ENCODE measurements at places on chromosomes 1 and 21.

DNA sequence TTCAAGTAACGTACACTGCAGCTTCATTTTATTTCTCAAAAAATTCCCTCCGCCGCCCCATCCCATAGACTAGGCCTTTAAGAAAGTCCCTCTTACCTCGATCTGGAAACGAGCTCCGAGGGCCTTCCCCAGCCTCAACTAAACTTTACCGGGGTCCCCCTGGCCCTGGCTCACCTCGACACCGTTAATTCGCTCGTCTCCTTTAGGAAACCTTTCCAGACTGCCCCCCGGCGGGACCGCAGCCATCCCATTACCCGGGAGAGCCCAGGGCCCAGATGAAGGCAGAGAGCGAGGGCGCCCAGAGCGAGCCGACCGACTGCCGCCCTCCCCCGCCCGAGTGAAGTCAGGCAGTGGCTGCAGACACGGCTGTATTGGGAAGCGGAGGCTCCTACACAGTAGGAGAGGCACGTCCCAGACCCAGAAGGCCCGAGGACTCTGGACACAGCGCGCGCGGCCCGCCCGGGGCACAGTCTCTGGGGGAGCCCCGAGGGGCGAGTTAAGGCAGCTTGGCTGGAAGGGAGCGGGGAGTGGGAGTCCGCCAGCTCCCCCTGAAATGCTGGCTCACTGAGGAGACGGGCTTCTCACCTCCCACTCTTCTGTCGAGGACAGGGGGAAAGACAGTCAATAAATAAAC, 14.6 kb downstream of the SEMA6C start:
- DNase-seq: no peak
- no peaks in the 10 kb centered on the region for H3K27me3 ChIP-seq
- peak overlapping the region; percentile 60 for H3K27ac ChIP-seq
- H3K4me3 ChIP-seq: peak overlapping the region; percentile 56
- H3K4me1 ChIP-seq: peaks cover 6% of the 10 kb centered on the region

DNA sequence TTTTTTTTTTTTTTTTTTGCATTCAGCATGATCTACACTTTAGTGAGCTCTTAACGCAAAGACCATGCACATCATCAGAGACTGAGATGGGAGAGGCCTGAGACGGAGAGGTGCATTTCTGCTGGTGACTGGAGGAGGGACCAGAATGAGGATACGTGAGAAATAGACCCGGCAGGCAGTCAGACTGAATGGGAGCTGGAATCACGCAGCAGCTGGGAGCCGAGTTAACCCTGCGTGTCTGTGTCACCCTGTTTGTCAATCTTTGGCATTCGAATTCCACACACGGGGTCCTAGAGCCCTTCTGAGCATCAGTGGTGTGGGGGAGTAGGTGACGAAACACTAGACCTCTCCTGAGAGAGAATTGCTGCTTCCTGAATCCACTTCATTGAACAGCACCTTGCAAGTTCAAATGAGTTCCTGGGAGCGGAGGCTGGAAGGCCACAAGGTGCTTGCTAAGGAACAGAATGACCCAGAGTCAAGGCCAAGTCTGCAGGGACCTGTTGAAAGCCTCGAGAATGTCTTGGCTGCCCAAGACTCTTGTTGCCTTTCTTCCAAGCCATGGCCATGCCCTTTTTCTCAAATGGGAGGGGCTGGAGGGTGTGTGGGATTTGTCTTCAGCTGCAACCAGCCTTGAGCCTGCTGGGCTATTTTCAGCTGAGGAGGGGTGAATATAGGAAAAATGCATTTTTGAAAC, 123.3 kb downstream of the CNIH3 start:
- peaks cover 10% of the 10 kb centered on the region for H3K27me3 ChIP-seq
- no peak for DNase-seq
- H3K4me3 ChIP-seq: no peak overlapping the region
- no peak overlapping the region for H3K27ac ChIP-seq

DNA sequence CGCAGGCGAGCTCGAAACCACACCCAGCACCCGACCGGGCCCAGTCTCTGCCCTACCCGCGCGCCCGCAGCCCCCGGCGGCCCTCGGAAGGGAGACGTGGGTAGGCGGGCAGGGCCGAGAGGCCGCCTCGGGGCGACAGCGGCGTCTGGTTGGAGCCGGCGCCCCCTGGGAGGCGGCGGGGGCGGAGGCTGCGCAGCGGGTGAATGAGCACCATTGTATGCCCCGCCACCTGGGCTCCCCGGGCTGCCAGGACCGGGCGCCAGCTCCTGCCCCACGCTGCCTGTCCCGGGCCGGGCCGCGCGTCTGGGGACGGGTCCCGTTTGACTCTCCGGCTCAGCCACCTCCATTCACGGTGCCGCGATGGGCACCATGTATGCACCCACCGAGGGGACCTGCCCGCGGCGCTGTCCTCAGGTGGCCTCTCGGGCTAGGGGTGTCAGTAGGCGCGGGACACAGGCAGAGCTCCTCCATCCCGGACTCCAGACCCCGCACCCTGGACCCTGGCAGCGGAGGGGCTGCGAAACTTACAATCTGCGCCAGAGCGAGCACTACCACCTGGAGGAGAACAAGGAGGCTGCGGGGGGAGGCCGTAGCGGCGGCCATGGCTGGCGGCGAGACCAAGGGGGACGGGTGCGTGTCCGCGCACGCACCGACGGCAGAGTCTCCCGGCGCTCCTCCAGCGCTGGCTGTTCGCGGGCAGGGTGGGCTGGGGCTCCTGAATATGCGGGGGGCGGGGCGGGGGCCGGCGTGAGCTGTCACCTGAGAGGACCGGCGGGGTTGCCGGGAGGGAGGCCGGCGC, at the start of gene COL9A2:
TSS of gene COL9A2 (minus strand) at position 692 of the 799 bp plus-strand sequence. CDS start at position 603, 89 bp downstream.
- H3K27ac ChIP-seq: peak within 1 kb of the TSS; percentile 7
- no peaks in the 10 kb centered on the region for H3K36me3 ChIP-seq
- H3K27me3 ChIP-seq: peaks cover 16% of the 10 kb centered on the region
- DNase-seq: peak; percentile 29
- H3K4me3 ChIP-seq: peak within 1 kb of the TSS; percentile 78

DNA sequence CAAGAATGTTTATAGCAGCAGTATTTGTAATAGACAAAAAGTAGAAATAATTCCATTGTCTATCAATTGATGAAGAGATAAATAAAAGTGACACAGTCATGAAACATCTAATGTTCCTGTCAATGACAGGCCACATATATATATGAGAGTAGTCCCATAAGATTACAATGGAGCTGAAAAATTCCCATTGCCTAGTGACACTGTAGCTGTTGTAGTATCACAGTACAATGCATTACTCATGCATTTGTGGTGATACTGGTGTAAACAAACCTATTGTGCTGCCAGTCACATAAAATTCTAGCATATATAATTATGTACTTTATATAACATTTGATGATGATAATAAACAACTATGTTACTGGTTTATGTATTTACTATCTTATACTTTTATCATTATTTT, 141.9 kb upstream of the LYPLAL1 start:
- no peak for DNase-seq
- H3K36me3 ChIP-seq: no peaks in the 10 kb centered on the region
- no peaks in the 10 kb centered on the region for H3K27me3 ChIP-seq
- H3K4me3 ChIP-seq: no peak overlapping the region

DNA sequence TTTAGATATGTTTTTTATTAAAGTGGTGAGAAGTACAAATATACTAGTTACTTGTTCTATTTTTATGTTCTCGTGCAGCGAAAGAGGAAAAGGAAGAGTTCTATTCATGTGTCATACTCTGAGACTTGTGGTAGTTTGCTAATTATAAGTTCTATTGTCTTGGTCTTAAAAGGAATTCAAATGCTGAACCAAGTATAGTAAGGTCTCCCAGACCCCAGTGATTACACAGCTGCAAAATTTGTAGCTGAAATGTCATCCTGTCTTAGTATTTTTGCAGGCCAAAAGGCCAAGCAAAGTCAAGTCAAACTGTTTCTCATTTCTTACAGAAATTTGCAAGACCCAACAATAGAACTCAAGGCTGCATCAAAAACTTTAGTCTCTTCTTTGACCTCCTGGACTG, 268.7 kb downstream of the CHRM3 start:
- no peaks in the 10 kb centered on the region for H3K27me3 ChIP-seq
- DNase-seq: no peak
- H3K4me3 ChIP-seq: no peak overlapping the region
- H3K4me1 ChIP-seq: no peaks in the 10 kb centered on the region

- DNase-seq: no peak
- H3K4me1 ChIP-seq: no peaks in the 10 kb centered on the region
- no peaks in the 10 kb centered on the region for H3K27me3 ChIP-seq
- H3K27ac ChIP-seq: no peak overlapping the region
- H3K4me3 ChIP-seq: no peak overlapping the region
Observed at GRCh38 chr1:219790834-219791615, 137.3 kb downstream of the SLC30A10 start.

DNA sequence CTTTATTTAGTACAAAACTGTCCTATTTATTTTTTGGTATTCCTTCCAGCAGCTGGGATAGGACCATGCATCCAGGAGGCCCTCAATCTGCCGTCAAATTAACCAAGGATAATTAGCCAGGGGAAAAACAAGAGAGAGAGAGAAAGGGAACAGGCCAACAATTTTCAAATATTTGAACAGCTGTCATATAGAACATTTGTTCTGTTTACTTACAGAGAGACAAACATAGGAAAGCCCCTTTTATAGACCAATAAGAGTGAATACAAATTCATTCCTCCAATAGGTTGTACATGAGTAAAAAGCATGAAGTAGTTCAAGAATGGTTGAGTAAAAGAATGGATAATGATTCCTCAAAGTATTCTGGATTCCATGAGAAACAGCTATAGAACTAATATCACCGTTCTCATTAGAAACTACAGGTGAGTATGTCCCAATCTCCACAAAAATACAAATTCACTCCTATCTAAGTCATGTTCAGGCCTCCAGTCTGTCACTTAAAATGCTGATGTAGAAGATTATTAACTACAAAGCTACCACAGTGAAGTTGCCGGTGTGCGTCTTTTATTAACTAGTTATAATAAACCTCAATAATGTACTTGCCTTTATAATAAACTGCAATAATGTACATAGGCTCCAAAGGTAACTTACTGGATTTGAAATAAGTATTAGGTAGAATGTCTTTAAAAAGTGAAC, 64.8 kb upstream of the GNG4 start:
- H3K27me3 ChIP-seq: no peaks in the 10 kb centered on the region
- no peak for DNase-seq
- H3K36me3 ChIP-seq: peaks cover 57% of the 10 kb centered on the region
- peaks cover under 1% of the 10 kb centered on the region for H3K4me1 ChIP-seq

- no peaks in the 10 kb centered on the region for H3K27me3 ChIP-seq
- H3K36me3 ChIP-seq: peaks cover 41% of the 10 kb centered on the region
- no peaks in the 10 kb centered on the region for H3K4me1 ChIP-seq
Observed at GRCh38 chr1:174324493-174324892, 123.3 kb upstream of the GPR52 start.

DNA sequence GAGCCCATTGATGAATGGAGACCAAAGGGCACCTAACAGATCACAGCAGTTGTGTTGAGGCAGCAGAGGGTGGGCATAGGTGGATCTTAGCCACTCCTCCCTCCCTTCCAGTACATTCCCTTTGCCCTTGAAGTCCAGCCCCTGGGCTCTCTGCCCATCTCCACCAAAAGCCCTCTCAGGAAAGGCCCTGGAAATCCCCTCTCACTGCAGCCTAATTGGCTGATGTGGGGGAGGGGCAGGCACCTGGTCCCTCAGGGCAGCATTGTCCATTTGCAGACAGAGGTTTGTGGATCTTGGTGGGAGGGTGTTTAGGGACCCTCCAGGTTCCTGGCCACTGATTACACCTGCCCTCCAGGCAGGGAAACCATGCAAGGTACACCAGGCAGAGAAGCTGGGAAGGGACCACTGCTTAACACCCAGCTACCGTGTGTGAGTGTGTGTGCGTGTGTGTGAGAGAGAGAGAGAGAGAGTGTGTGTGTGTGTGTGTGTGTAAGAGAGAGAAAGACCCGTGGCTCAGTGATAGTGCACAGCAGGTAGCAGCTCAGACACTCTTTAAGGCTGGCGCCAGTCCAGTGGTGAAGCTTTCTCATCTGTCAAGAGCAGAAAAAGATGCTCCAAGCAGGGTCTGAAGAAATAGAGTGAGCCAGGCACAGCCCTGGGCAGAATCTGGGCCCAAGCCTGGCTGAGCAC, 71.1 kb downstream of the MATN1 start:
- no peak overlapping the region for H3K4me3 ChIP-seq
- no peaks in the 10 kb centered on the region for H3K36me3 ChIP-seq
- peaks cover 3% of the 10 kb centered on the region for H3K27me3 ChIP-seq
- DNase-seq: no peak
- no peak overlapping the region for H3K27ac ChIP-seq
- peaks cover 2% of the 10 kb centered on the region for H3K4me1 ChIP-seq

GRCh38 chr1:178218550-178218949, 124.6 kb downstream of the RASAL2 start:
- no peaks in the 10 kb centered on the region for H3K36me3 ChIP-seq
- H3K4me3 ChIP-seq: no peak overlapping the region
- peaks cover 1% of the 10 kb centered on the region for H3K4me1 ChIP-seq
- no peaks in the 10 kb centered on the region for H3K27me3 ChIP-seq

- H3K4me1 ChIP-seq: peaks cover 15% of the 10 kb centered on the region
- H3K4me3 ChIP-seq: no peak overlapping the region
- H3K36me3 ChIP-seq: peaks cover 66% of the 10 kb centered on the region
- no peak for DNase-seq
Observed at GRCh38 chr1:224407571-224408293, 26.9 kb downstream of the WDR26 start.

GRCh38 chr21:42012344-42012743, 2.2 kb upstream of the ZBTB21 start:
- no peak overlapping the region for H3K27ac ChIP-seq
- H3K27me3 ChIP-seq: peaks cover 18% of the 10 kb centered on the region
- peaks cover 17% of the 10 kb centered on the region for H3K36me3 ChIP-seq
- H3K4me1 ChIP-seq: peaks cover 13% of the 10 kb centered on the region
- peak overlapping the region; percentile 38 for H3K4me3 ChIP-seq

DNA sequence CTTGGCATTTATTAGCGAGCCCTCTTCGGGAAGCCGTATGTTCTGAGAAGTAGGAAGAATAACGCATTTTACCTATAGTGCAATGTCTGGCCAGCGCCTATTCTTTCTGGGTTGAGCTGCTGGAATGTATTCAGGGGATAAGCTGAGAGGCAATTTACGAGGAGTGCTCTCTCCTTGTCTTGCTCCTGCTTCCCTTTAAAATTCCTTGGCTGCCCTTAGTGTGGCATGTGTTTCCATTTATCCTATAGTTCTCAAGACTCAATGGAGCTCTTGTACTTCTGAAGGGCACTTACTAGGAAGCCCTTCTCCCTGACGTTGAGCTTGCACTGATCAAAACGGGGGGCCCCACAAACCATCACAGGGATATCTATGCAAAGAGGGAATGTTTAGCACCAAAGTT, 364.6 kb downstream of the DISC1 start:
- no peaks in the 10 kb centered on the region for H3K36me3 ChIP-seq
- no peak for DNase-seq
- no peaks in the 10 kb centered on the region for H3K27me3 ChIP-seq

GRCh38 chr1:1630191-1630964, 1.6 kb upstream of the MMP23B start:
- H3K4me3 ChIP-seq: peak overlapping the region; percentile 78
- DNase-seq: peak; percentile 96
- peaks cover 3% of the 10 kb centered on the region for H3K36me3 ChIP-seq
- H3K4me1 ChIP-seq: peaks cover 2% of the 10 kb centered on the region
- H3K27me3 ChIP-seq: peaks cover 4% of the 10 kb centered on the region

GRCh38 chr1:154623358-154623757, 15.4 kb upstream of the ADAR start:
- DNase-seq: no peak
- peaks cover 51% of the 10 kb centered on the region for H3K36me3 ChIP-seq
- peaks cover 44% of the 10 kb centered on the region for H3K4me1 ChIP-seq
- peak overlapping the region; percentile 10 for H3K27ac ChIP-seq
- H3K4me3 ChIP-seq: no peak overlapping the region

- no peak for DNase-seq
- peaks cover 63% of the 10 kb centered on the region for H3K36me3 ChIP-seq
- no peaks in the 10 kb centered on the region for H3K27me3 ChIP-seq
- peak overlapping the region; percentile 51 for H3K27ac ChIP-seq
- H3K4me1 ChIP-seq: peaks cover 15% of the 10 kb centered on the region
Observed at GRCh38 chr1:39328095-39328494, 123.6 kb downstream of the MACF1 start.

- no peak overlapping the region for H3K27ac ChIP-seq
- no peaks in the 10 kb centered on the region for H3K27me3 ChIP-seq
- no peak for DNase-seq
- no peaks in the 10 kb centered on the region for H3K4me1 ChIP-seq
- no peaks in the 10 kb centered on the region for H3K36me3 ChIP-seq
Observed at GRCh38 chr1:34268311-34268954, 91.7 kb downstream of the C1orf94 start.

Measured in activated T-helper 2 cell treated with anti-CD3 and anti-CD28 coated beads, Interferon-gamma antibody, Interleukin-2, Interleukin-4, amounts not matched to agents 10 μg/mL and 5 μg/mL and 100 μg/mL, durations not matched to agents 14 hours and 24 hours and 36 hours (primary cell).